COR-L47 (cell line): ENCODE measurements at places on chromosomes 1 and 21.

- DNase-seq = no peak
Measured at GRCh38 chr1:156106624-156107488, 7.7 kb upstream of the LMNA start.

GRCh38 chr1:179230251-179230650 is 774 bp upstream of the ABL2 start:
- DNase-seq = no peak

GRCh38 chr1:67555461-67556296 is 125.5 kb upstream of the SERBP1 start:
- DNase-seq = peak; percentile 9

DNA sequence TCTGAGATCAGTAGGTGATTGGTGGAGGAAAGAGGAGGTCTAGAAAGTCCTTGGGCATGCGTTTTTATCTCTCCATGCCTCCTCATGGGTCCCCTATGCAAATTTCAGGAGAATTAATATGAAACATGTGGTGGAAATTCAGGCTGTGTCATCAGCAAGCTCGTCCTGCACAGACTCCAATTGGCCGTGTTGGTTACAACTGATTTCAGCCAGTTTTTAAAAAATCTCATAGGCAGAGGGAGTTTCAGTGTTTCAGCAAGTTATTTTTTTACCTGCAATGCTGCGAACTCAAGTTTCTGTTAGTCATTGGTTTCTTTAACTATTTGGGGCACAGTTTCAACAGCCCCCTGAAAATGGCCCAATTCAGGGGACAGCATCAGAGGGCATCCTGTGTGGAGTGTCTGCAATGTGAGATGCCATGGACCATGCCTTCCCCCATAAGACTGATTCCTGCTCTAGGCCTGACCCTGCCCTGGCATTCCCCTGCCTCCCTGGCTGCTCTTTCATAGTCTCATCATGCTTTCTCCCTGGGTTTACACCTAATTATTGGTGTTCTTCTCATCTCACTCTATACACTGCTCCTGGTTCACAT is 59.9 kb downstream of the C1orf198 start:
- DNase-seq = no peak

DNA sequence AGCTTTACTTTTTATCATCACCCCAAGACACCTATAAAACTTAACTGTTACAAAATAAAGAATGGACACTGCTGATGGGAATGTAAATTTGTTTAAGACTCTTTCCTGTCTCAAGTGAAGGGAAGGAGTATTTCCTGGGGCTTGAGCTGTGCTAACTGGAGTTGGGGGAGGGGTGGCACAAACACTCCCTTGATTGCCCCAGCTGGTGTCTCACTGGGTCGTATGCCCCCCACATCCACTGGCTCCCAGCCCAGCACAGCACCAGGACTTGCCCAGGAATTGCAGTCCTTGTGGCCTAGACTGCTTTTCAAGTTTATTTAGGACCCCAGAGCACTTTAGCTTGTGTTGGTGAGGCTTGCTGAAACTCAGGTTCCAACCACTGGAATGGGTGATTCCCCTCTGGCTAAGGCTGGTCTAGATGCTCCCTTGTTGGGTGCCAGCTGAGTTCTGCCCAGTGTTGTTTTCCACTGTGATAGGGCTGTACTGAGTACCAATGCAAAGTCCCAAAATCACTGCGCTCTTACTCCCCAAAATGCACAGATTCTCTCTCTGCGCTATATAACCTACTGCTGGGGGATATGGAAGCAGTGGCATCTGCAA is 49.1 kb upstream of the DR1 start:
- no peak for DNase-seq

GRCh38 chr1:173758980-173759379 is 44.2 kb downstream of the KLHL20 start:
- no peak for DNase-seq

- DNase-seq = peak; percentile 53
Measured at GRCh38 chr1:119713749-119714456, 2.2 kb downstream of the PHGDH start.

DNA sequence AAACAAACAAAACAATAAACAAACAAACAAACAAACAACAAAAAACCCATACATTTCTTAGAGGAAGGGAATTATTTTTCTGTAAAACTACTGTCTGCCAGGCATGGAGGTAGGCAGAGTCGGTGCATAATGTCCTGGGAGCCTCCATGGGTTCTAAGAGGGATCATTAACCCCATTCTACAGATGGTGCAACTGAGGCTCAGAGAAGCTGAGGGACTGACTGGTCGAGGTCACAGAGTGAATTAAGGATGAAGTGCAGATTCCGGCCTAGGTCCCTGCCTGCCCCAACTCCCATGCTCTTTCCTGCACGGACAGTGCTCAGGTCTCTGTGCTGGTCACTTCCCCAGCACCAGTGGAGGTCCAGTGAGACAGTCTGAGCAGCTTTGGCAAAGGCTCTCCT is 15.8 kb upstream of the WNT4 start:
- DNase-seq = no peak
